Panc1 (cell line): ENCODE measurements at places on chromosomes 12 and 14.

GRCh38 chr12:99195474-99195873 is 452.1 kb upstream of the GARIN6 start:
- no peak for DNase-seq

- DNase-seq = no peak
Measured at GRCh38 chr12:3246253-3246652, 169.1 kb downstream of the TSPAN9 start.

- no peak for DNase-seq
Measured at GRCh38 chr12:76879710-76880518, 1.1 kb upstream of the CSRP2 start.

DNA sequence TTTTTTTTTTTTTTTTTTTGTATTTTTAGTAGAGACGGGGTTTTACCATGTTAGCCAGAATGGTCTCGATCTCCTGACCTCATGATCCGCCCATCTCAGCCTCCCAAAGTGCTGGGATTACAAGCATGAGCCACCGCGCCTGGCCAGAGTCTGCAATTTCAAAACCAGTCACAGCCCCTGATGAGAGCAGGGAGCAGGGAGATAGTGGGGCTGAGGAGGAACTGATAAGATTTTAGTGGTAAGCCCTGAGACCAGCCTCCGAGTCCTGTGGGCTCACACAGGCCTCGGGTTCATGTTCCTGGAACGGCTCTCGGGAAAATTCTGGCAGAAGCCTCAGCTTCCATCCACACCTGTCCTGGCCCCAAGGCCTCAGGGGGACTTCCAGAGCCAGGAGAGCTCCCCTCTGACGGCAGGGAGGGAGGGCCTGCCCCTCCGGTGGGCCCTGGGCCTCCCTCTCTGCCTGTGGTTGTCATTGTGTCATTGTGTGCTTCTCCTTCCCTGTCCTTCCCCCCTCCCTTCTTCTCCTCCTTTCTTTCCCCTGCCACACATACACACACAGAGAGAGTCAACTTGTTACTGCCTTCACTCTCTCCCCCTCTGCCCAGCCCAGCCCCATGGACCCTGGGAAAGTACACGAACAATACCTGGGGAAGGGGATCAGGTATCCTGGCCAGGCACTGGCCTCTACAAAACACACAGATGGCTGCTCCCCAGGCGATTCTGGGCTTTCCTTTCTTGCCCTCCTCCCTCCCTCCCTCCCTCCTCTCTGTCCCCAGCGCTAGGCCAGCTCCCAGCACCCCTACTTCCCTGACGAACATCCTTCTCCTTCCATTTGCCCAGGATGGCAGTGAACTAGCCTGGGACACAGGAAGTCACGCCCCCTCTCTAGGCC is 294.1 kb downstream of the DPF3 start:
- no peak for DNase-seq

GRCh38 chr14:46988312-46988711 is 336.7 kb upstream of the RPL10L start:
- DNase-seq = no peak

DNA sequence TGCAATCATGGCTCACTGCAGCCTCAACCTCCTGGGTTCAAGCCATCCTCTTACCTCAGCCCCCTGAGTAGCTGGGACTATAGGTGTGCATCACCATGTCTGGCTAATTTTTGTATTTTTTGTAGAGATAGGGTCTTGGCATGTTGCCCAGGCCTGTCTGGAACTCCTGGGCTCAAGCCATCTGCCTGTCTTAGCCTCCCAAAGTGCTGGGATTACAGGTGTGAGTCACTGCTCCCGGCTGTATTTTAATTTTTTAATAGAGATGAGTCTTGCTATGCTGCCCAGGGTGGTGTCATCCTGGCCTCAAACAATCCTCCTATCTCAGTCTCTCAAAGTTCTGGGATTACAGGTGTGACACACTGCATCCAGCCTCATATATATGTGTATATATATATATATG is 31.7 kb upstream of the GPRC5A start:
- no peak for DNase-seq

DNA sequence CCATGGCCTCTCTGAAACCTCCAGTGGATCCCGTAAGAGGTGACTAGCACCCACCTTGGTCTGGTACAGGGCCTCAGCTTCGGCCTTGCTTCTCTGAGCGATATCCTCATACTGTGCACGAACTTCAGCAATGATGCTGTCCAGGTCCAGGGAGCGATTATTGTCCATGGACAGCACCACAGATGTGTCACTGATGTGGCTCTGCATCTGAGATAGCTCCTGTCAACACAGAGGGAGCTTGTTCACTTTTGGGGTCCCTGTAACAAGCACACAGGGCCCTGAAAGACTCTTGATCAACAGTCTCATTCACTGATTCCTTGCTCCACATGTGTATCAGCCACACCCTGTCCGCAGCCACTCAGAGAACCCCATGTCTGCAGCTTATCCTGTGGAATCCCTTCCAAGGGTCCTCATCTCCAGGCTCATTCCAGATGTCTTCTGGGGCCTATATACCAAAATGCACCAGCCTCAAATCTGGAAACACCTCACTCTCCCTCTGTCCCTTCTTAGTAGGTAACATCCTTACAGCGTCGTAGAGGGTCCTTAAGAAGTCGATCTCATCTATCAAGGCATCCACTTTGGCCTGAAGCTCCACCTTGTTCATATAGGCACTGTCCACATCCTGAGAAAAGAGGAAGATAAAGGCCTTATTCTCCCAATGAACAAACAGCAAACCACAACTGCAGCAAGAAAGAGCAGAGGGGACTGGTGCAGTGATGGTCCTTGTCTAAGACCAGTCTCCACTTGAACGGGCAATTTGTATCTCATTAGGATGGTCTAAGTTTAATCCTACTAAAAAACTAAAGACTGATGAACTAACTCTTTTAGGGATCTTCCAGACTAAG is 3.5 kb downstream of the KRT3 start:
- no peak for DNase-seq

GRCh38 chr12:128797119-128798118 is 26.3 kb downstream of the SLC15A4 start:
- no peak for DNase-seq

- no peak for DNase-seq
Measured at GRCh38 chr12:98780261-98780660, 135.2 kb downstream of the APAF1 start.

DNA sequence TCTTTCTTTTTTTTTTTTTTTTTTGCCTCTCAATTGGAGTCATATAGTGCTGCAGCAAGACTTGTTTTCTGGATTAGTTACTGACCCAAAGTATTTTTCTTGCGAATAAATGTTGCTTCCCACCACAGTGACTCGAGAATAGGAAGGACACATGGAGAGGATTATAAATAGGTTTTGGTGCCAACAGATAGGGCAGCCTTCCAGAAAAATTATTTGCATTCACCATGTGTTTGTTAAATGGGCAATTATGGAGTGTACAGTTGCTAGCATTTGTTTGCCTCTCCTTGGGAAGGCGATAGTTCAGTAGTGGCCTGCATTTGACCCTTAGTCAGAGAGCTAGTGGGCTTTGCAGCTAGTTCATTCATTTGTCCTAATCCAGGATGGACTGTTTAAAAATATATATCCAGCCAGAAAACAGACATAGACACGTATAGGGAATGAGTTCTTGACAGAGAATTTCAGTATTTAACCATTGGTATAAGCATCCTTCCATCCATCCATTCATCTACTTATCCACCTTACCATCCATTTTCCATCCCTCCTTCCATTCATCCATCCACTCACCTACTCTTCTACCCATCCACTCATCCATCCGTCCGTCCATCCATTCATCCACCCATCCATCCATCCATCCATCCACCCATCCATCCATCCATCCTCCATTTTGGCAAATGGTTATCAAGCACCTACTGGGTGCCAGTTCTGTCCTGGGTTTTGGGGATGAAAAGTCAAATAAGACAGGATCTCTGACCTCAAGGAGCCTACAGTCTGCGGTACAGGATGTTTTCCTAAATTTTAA is 67.5 kb downstream of the CHST11 start:
- no peak for DNase-seq

DNA sequence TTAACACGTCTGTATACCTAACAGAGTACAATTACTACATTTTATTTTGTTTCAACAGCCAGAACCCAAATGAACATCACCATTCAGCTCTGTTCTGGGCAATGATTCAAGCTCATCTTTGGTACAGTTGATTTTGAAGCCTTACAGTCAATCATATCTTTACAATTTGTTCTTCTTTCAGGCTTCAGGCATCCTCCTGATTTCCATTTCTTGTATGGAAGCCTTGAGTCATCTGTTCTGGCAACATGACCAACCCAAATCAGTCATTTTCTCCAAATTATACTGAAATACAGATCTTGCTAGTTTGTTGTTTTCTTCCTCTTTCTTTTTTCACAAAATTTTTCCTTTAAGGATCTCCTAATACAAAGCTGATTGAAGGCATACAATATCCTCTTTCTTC is 80.2 kb downstream of the PAX9 start:
- no peak for DNase-seq

- DNase-seq = no peak
Measured at GRCh38 chr12:3947781-3948180, 74.6 kb upstream of the PARP11 start.

- DNase-seq = no peak
Measured at GRCh38 chr14:76352639-76353281, 23.2 kb upstream of the ESRRB start.

DNA sequence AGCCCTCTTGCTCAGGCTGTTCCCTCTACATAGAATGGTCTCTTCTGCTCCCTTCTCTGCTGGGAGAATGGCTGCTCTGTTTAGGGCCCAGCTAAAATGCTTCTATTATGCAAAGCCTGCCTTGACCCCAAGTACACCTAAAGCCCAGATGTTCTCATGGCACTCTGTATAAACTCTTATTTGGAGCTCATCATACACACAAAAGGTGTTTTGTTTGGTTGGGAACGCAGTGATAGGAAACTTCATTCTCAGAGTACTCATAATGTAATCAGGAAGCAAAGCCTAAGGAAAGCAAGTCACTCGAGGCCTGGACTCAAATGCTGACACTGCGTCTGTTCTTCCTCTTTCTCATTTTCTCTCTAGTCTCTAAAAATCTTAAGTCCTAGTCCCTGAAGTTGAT is 38.2 kb upstream of the SYCP3 start:
- DNase-seq = no peak

GRCh38 chr12:13105781-13106180 is 2.3 kb upstream of the GSG1 start:
- no peak for DNase-seq

DNA sequence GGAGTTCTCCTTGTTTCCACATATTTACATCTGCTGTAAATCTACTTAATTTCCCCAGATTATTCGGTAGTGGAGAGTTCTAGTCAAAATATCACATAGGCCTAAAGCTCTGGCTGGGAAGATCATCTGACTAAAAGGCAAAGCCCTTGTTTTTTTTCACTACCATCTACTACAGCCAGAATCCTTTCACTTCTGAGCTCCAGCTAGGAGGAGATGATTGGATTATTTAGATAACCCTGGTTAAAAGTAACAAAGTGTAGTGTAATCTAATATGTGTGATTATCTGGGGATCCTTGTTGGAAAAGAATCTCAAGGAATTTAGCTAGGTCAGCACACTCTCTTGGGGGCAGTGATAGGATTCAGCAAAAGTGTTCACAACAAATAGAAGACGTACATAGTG is 125.4 kb downstream of the DYRK2 start:
- DNase-seq = no peak

- DNase-seq = no peak
Measured at GRCh38 chr14:100887728-100888335, 15.7 kb downstream of the RTL1 start.

DNA sequence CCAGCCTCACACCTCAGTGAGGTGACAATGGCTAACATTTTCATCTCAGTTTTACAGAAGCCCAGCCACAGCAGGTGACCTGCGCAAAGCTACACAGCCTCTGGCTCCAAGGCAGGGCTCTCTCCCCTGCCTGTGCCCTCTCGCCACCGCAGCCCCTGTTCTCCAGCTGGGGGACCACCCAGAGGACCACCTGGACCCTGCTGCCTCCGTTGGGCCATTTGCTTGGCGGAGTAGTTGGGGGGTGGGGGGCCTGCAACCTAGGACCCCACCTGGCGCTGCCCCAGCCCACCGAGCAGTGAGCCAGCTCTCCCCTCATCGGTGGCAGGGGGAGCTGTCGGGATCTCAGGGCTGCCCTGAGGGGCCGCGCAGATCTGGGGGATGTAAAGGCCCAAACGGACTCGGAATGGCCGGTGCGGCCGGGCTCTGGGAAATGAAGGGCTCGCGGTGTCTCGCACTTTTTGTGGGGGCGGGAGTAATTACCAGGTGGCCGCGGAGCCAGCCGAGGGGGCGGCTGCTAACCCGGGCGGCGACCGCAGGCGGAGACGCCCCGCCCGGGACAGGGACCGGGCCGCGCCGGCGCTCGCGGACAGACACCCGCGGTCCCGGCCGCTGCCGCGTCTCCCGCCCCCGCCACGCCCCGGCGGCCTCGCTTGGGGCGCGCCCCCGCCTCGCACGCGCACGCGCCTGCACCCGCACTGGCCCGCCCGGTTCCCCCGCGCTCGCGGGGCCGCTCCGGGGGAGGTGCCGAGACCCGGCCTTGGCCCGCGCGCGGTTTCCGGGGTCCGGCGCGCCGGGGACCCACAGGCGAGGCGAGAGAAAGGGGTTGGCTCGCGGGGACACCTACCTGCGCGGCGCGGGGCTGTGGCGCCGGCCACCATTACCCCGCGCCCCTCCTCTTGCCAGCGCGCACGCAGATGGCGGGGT is 8.6 kb upstream of the GPR68 start:
- no peak for DNase-seq
